ENCODE measurements at places on chromosomes 11 and 22.

DNA sequence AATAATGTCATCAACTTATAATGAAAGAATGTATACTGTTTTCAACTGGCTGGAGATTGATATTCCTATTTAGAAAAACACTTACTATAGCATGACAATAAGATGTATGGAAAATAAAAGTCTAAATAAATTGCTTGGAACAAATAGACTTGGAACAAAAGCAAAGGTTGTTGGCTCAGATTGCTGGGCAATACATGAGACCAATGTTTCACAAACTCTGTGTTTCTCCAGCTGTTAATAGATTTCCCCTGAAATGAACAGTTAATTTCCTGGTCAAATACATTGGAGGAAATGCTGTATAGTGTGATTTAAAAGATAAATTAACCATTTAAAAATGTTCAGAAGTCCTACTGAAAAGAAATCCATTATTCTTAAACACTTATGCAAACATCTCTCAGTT, 40.1 kb upstream of the CTSC start:
- no peak for DNase-seq

GRCh38 chr11:17714356-17714854, 5.0 kb upstream of the MYOD1 start:
- no peak for DNase-seq

- no peak for DNase-seq
These were observed 191.6 kb upstream of the PGR start for GRCh38 chr11:101321222-101321621.

- DNase-seq = no peak
These were observed 72.2 kb downstream of the LINC01488 start for GRCh38 chr11:69553416-69554357.

- DNase-seq = no peak
These were observed 379.8 kb downstream of the SOX6 start for GRCh38 chr11:15976433-15977045.

GRCh38 chr22:29555065-29555644, 1.6 kb upstream of the THOC5 start:
- no peak for DNase-seq

GRCh38 chr11:85809191-85809590, 1.8 kb downstream of the SYTL2 start:
- no peak for DNase-seq

GRCh38 chr11:101188173-101188572, 58.6 kb upstream of the PGR start:
- DNase-seq = no peak

GRCh38 chr11:47332791-47333525, 19.5 kb downstream of the MYBPC3 start:
- DNase-seq = no peak

DNA sequence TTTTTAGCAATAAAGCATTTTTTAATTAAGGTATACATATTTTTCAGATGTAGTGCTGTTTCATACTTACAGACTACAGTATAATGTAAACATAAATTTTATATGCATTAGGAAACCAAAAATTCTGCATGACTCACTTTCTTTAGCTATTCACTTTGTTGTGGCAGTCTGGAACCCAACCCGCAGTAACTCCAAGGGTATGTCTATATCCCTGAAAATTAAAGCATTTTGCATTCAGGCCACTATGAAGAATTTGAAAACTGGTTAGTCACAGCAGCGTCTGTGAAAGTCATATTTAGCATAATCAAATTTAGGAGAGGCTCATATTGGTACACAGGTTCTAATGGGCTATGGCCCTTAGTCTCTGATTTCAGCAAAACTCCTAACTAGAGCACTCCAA, 46.8 kb downstream of the BBOX1 start:
- no peak for DNase-seq

GRCh38 chr11:62974848-62975522, 9.8 kb downstream of the SLC22A6 start:
- no peak for DNase-seq

DNA sequence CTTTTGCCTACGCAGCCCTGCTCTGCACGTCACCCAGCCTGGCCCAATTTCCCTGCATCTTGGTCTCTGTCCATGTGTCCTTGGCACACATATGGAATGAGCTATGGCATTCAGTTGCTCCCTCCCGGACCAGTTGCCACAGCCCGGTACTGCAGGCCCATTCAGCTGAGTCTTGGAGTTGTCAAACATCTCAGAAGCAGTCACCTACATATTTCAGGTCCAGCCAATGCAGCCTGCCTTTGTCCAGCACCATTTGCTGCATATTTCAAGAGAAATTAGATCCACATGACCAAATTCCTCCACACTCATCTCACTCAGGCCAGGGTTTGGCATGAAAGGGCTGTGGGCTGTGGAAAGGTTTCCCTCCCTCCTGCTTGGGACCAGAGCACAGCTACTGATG, 76.8 kb downstream of the MN1 start:
- DNase-seq = no peak

- DNase-seq = no peak
These were observed 30.2 kb downstream of the USP47 start for GRCh38 chr11:11871991-11872401.

DNA sequence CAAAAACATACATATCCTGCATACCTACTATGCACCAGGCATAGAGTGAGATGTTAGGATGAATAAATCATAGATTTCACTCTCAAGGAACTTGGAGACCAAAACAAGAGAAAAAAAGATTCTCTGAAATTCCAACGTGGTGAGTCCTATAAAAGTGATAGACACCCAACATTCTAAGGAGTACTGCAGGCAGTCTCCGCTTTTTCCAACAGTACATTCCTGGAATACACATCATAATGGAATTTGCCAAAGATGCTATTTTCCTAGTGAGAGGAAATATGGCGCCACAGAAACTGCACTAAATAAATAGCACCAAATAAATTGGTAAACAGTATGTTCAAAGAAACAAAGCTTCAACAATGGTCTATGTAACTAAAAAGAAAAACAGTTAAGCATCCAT, 6.0 kb downstream of the TMEM123 start:
- DNase-seq = no peak

DNA sequence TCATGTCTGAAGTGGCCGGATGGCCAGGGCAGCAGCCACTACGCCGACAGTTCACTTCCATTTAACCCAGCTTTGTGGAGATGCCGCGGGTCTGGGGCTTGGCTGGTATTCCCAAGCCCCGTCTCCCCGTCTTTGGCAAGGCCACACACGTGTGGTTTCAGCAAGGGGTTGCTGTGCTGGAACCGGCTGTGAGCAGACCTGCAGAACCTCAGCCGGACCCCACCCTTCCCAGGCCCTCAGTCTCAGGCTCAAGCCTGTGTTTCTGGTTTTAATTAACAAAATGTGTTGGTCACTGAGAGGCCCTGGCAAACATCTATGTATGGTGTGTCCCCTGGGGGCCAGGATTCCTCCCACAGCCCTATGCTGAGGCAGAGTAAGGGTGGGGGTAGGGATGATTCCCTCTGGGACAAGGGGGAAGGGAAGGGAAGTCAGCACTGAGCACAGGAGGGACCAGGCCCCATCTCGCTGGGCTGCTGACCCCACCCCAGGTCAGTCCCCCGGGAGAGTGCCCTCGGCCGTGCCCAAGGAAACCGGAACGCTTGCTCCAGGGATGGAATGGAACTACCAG, 9.3 kb downstream of the OSBPL5 start:
- DNase-seq = no peak

- no peak for DNase-seq
These were observed 200.2 kb downstream of the PGR start for GRCh38 chr11:100929377-100929776.

DNA sequence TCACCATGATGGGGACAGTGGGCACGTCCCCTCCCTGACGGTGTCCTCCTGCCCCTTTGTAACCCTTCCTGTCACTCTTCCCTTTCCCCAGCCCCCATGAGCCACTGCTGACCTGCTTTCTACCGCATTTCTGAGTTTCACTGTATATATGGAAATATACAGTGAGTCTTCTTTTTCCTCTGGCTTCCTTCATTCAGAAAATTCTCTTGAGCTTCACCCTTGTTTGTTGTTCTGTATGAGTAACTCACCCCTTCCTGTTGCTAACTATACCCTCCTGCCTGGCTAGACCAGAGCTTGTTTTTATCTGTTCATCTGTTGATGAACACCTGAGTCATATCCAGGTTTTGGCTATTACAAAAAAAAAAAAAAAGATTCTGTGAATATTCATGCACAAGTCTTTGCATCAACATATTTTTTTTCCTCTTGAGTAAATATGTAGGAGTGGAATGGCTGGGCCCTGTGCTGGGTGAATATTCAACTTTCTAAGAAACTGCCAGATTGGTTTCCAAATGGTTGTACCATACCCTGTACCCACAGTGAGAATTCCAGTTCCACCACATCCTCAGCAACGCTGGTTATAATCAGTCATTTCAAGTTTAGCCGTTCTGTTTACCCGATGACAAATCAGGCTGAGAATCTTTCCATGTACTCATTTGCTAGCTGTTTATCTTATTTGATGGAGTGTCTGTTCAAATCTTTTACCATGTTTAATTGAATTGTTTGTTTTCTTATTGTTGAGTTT, 62.0 kb downstream of the IGF2 start:
- DNase-seq = no peak

DNA sequence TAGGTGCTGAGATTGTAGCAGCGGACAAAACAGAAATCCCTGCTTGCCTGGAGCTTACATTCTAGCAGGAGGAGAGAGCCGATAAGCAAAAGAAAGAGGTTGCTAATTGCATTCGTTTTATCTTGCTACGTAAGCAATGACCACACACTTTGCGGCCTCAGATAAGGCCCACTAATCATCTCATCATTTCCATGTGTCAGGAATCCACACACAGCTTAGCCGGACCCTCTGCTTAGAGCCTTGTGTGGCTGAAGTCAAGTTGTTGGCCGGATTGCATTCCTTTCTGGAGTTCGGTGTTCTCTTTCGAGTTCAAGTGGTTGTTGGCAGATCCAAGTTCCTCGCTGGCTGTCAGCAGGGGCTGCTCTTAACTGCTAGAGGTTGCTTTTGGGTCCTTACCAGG, 101.6 kb downstream of the CHST1 start:
- DNase-seq = no peak

DNA sequence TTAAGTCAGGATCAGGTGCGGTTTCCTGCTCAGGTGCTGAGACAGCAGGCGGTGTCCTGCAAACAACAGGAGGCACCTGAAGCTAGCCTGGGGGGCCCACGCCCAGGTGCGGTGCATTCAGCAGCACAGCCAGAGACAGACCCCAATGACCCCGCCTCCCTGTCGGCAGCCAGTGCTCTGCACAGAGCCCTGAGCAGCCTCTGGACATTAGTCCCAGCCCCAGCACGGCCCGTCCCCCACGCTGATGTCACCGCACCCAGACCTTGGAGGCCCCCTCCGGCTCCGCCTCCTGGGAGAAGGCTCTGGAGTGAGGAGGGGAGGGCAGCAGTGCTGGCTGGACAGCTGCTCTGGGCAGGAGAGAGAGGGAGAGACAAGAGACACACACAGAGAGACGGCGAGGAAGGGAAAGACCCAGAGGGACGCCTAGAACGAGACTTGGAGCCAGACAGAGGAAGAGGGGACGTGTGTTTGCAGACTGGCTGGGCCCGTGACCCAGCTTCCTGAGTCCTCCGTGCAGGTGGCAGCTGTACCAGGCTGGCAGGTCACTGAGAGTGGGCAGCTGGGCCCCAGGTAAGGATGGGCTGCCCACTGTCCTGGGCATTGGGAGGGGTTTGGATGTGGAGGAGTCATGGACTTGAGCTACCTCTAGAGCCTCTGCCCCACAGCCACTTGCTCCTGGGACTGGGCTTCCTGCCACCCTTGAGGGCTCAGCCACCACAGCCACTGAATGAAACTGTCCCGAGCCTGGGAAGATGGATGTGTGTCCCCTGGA, at the start of gene MYO7A:
Gene MYO7A (plus strand): TSS at position 327 of the 772 bp plus-strand sequence. CDS start 2,389 bp downstream, outside the sequence.
- DNase-seq = no peak

DNA sequence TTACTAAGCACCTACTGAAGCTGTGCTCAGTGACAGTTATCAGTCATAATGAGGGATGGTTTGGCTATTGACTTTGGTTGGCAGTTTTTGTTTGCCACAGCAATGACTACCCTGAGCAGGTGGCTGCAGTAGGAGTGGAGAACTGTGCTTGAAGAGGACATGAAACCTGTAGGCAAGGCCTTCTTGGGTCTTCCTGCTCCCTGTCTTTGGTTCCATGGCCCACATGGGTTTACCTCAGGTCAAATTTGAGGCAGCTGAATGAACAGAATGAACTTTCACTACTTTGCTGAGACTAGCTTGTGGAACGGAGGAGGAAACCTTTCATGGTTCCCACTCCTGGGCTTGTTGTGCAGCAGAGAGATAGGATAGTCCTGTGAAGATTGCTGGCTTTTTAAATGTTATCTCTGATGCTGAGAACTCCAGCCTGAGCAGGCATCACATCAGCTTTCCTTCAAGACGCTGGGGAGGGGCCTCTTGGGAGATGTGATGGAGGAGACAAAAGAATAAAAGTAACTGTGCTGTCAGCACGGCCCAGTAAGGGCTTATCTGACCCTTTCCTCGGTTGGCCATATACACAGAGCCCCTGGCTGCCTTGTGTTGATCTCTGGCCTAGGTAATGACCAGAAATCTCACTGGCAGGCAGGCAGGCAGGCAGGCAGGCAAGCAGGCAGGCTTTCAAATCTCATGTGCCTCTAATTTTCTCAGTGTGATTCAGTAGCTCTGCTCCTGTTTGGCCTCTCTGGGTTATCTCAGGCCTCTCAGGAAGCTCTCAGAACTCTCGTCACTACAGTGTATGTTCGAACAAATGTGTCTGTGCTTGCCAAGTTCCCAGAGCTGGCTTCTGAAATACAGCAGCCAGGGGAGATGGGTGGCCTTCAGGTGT, 12.0 kb downstream of the STIM1 start:
- no peak for DNase-seq

DNA sequence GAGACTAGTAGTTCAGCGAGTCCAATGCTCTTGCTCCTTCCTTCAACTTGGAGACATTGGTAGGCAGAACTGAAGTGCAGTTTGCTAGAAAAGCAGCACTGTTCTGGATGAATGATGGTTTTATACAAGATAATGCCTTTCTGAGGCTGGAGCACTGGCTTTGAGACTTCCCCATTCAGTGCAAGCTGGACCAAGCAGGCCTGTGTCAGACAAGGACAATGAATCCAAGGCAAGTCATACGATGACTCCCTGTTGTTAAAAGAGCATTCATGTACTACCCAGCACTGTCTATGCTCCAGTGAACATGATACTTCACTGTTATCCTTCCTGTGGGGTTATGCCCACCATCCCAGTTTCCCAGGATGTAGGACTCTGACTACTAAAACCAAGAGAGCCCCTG, 242.3 kb upstream of the RAG2 start:
- no peak for DNase-seq

GRCh38 chr11:78656327-78656726, 81.7 kb upstream of the NARS2 start:
- peak; percentile 40 for DNase-seq

- no peak for DNase-seq
These were observed 42.2 kb upstream of the FAM181B start for GRCh38 chr11:82775736-82776346.
